ENCODE measurements at places on chromosomes 2 and 18.

DNA sequence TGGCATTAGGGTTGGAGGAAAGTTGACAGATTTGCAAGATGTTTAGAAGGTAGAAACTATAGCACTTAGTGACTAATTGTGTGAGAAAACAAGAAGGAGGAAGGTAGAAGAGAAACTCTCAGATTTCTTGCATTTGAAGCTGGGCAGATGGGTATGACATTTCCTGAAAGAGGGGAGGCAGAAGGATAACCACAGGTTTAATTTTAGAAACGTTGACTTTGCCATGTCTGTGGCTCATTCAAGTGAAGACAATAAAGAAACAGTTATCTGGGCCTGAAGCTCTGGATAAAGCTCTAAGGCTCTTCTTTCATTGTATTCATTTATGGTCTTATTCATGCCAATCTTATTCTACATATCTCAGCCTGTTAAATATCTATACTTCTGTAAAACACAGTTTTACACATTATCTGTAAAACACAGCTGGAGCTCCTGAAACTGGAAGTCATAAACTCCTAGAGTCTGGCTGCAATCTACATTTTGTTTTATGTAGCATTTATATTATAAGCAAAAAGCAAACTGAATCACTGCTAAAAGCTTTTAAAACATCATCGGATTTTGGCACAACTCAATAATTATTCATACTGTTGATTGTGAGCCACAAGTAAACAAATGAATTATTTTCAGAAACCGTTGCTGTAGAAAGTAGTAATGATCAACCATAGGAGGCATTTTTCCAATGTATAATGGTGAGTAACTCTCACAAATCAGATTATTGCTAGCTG lies 138.5 kb downstream of the RIT2 start:
- no peak for DNase-seq

- no peak for DNase-seq
Observed at GRCh38 chr18:79576686-79577351, 102.8 kb upstream of the CTDP1 start.

- no peak for DNase-seq
Observed at GRCh38 chr2:232872826-232873225, 2.8 kb downstream of the SNORC start.

GRCh38 chr2:104337869-104338268 lies 516.0 kb upstream of the POU3F3 start:
- no peak for DNase-seq

GRCh38 chr2:187210726-187211125 lies 237.3 kb downstream of the CALCRL start:
- DNase-seq, result no peak

GRCh38 chr2:122315306-122315705 lies 559.9 kb downstream of the TSN start:
- no peak for DNase-seq

DNA sequence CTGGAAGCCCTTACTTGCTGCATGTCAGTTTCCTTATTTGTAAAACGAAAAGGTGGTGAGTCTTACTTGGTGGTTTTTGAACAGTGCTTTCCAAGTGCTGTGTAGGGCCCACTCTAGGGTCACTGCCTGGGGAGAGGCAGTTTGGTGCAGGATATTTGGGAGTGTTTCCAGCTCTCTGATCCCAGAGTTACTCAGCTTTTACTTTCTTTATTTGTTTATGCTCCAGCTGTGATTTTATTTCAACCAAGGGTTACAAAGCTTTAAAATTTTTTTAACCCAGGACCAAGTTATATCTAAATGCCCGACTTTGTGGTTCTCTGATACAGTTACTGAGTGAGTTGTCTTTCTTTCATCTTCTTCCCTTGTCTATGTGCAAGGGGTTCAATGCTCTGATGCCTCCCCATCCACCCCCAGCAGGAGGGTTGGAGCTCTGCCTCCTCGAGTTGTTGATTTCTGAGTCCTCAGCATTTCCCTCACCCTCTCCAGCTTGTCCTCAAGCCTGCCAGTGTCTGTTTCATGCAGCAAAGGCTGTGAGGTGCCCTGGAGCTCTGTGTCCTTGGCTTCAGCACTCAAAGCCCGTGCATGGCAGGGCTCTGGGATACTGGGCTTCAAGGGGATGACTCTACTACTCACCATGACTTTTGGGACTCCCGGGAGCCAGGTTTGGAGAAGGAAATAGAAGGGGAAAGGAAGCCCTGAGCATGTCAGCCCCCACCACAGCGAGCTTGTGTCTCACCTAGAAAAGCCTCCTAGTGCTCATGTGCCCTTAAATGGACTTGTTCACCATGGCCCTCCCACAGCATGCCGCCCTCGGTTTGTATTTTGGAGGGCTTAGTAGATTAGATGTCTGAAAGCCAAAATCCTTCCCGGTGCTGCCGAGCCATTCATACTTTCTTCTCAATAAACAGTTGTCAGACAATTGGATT lies 236.8 kb downstream of the SETBP1 start:
- DNase-seq, result no peak

- no peak for DNase-seq
Observed at GRCh38 chr2:238956676-238957075, 108.8 kb downstream of the TWIST2 start.

DNA sequence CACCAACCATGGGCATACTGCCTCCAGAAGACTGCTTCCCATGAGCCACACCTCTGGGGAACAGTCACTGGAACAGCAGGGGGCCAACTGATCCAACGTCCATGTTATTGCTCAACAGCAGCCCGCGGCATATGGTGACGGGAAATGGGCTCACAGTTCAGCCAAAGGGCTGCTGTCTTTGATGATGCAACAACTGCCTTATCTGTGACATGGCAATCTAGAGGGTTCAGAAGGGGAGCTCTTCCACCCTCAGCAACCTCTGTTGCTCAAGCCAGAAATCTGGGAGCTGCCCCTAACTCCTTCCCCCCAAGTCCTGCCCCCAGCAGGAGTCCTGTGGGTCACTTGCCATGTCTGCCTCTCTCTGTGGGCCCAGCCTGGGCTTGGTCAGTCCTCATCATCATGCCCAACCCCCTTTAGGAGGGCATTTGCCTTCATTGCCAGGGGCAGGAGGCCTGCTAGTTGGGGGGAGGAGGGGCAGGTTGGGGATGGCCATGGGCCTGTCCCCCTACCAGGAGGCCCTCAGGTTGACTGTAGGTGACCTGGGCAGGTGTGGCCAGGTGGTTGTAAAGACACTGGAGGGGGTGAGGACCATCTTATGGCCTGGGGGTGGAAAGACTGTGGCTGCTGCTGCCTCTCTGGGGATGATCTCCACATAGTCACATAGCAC lies 212.9 kb downstream of the CYP26B1 start:
- DNase-seq, result no peak

DNA sequence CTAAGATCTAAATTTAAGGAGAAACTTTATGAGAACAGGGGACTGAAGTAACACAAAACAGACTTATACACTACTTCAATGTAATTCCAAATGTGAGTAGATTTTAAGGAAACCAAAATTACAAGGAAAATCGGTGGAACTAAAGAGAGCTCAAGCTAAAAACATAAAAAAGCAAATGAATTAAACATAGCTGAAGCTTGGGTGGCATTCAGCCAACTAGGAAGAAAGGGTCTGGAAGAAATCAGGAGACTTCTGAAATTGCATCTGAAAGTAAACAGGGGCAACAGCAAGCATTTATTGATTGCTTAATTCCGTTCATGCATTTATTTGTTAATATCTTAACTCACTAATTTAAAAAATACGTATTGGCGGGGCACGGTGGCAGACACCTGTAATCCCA lies 727.3 kb upstream of the PKDCC start:
- DNase-seq, result no peak

GRCh38 chr18:77777163-77777562 lies 527.5 kb downstream of the GALR1 start:
- no peak for DNase-seq

GRCh38 chr18:26771524-26771923 lies 94.0 kb downstream of the AQP4 start:
- DNase-seq, result no peak

DNA sequence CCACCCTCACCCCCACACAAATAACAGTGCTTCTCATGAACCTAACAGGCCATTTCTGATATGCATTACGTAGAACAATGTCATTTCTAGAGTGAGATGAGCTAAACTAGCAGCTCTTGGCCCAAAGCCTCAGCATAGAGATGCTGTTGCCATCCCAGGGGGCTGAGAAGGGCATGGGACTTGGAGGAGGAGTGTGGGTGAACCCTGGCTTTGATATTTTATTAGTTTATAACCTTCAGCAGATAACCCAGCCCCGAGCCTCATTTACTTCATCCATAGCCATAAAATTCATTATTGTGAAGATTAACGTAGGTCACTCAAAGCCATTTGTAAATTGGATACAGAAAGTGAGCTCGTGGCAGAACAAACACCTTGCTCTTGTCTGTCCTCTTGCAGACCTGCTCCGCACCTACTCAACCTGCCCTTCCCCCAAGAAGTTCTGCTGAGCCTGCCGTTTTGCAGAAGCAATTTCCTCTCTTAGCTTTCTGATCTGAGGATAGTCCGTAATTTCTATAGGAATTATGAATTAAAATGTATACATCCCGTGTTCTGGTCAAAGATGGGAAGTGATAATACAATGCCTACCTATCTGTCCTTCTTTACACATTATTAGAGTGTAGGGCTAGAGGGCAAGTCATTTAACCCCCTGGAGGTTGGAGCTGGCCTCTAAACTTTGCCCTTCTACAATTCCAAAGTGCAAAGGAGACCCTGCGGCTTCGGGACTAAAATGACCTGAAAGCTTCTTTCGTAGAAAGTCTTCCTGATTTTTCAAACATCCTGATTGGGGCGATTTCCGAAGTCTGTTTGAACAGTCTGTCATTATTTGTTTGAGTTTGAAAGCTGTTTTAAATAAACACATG lies 187.4 kb downstream of the BCL2 start:
- no peak for DNase-seq

- DNase-seq, result no peak
Observed at GRCh38 chr2:72834596-72834995, 8.8 kb upstream of the EXOC6B start.

- no peak for DNase-seq
Observed at GRCh38 chr2:60555783-60556139, 2.3 kb upstream of the BCL11A start.

GRCh38 chr2:7667260-7667757 lies 750.1 kb downstream of the RNF144A start:
- no peak for DNase-seq

- no peak for DNase-seq
Observed at GRCh38 chr2:217090024-217090473, 230.2 kb upstream of the TNP1 start.

DNA sequence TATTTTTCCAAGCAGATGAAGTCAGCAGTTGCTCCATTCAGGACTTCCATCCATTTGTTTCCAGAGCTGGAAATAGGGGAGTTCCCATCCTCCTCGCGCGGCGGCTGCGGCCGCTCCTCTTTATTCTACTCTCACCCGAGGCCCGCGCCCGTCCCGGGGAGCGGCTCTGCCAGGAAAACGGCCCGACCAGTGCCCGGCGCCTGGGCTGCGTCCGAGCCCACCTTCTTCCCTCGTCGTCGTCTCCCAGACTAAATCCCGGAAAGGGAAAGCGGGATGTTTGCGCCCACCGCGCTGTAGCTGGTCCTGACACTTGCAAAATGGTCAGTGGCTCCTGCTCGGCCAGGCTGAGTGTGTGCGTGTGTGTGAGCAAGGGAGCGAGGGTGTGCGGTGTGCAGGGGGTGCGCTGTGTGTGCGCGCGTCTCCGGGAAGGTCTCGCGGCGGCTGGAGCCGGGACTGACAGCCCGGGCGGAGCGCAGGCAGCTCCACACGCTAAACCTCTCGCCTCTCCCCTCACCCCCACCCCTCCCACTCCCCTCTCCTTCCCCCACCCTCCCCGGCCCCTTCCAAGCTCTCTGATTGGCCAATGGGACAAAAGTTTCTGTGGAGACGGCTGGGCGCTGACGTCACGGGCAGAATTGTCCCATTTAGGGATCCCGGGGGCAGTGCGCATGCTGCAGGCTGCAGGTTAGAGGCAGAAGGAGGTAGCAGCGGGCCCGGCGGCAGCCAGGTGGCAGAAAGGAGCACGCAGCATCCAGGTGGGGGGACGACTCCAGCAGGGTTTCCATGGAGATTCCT lies at the start of gene NOL4:
Gene NOL4, minus strand, starts transcription at position 491 of the 795 bp plus-strand sequence. CDS start 1,660 bp downstream, outside the sequence.
- no peak for DNase-seq

DNA sequence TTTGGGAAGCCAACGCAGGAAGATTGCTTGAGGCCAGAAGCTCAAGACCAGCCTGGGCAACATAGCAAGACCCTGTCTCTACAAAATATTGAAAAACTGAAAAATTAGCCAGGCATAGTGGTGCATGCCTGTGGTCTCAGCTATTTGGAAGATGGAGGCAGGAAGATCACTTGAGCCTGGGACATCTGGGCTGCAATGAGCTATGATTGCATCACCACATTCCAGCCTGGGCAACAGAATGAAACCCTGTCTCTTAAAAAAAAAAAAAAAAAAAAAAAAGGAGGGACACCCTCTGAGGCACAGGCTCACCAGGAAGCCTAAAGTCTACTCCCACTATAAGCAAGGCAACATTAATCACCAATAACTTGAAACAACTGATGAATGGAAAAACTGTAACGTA lies 151.1 kb downstream of the CCDC148 start:
- DNase-seq, result no peak

- no peak for DNase-seq
Observed at GRCh38 chr2:71614976-71615766, 161.8 kb downstream of the DYSF start.

DNA sequence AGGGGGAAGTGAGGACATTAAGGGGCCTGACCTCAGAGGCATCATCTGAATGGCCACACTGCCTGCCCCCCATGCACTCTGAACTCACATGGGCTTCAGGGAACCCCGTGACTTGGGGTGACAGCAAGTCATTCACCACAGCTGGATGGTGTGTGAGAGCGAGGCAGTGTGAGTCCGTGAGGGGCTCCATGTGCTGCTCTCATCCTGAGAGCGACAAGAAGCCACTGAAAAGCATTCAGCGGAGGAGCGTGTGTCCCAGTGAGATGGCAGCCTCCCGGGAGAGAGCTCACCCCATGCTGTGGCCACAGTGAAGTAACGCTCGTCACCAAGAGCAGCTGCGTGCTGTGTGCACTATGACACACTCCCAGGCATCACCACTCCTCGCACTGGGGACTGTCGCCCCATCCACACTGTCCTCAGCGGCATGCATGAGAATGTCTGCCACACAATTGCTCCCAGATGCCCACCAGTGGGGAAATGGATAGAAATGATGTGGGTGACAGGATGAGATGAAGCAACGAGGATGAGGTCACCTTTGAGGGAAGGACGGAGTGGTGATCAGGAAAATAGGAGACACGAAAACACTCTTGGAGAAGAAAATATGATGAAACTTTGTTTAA lies 213.0 kb upstream of the RAB6C start:
- DNase-seq, result no peak

- DNase-seq, result no peak
Observed at GRCh38 chr18:23317975-23318675, 135.0 kb upstream of the RIOK3 start.

GRCh38 chr2:71791061-71791450 lies 337.7 kb downstream of the DYSF start:
- no peak for DNase-seq

GRCh38 chr2:185979546-185980071 lies 241.0 kb downstream of the FSIP2 start:
- no peak for DNase-seq

- DNase-seq, result no peak
Observed at GRCh38 chr2:53739032-53739431, 28.6 kb upstream of the CHAC2 start.

DNA sequence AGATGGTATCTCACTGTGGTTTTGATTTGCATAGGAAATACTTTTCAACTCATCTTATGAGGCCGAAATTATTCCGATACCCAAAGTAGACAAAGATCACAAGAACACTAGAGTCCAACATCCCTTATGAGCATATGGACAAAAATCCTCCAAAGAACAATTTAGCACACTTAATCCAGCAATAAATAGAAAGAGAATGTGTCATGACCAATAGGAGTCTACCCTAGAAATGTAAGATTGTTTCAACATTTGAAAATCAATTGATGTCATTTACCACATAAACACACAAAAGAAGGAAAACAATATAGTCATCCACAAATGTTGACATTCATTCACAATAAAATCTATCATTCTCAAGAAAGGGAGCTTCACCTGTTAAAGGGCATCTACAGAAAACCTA lies 307.8 kb upstream of the SMIM21 start:
- DNase-seq, result no peak

All from GM12892 (cell line).